ENCODE measurements at places on chromosomes 3 and 15. TPM values are rescaled to one million over a fixed set of nuclear protein-coding genes. Genes with fewer than 3 reads are reported as not detected.

KLHL40 gene
- not detected for total RNA-seq

CKMT1B gene
- not detected for total RNA-seq

C2CD4A gene
- not detected for total RNA-seq

ACVR2B gene
- 2.9 TPM for total RNA-seq

A4GNT gene
- total RNA-seq: not detected

ENTPD3 gene
- total RNA-seq: 0.12 TPM

ACTC1 gene
- 1.6 TPM for total RNA-seq

ADCY5 gene
- 1.3 TPM for total RNA-seq

LRRC58 gene
- 39.7 TPM for total RNA-seq

DLEC1 gene
- 0.16 TPM for total RNA-seq

SCG3 gene
- total RNA-seq: not detected

STARD9 gene
- total RNA-seq: 25.8 TPM

MRPL3 gene
- 87.7 TPM for total RNA-seq

FGF12 gene
- 2.3 TPM for total RNA-seq

CISH gene
- total RNA-seq: 2.3 TPM

CIDEC gene
- total RNA-seq: not detected

GNAT1 gene
- total RNA-seq: not detected

SLITRK3 gene
- total RNA-seq: not detected

ALPK3 gene
- 0.12 TPM for total RNA-seq

BCHE gene
- total RNA-seq: 2.2 TPM

ZNF860 gene
- 0.85 TPM for total RNA-seq

CCDC9B gene
- 35.0 TPM for total RNA-seq

CPNE9 gene
- not detected for total RNA-seq

CLASP2 gene
- total RNA-seq: 40.4 TPM

GPR87 gene
- total RNA-seq: 0.16 TPM

TRPM1 gene
- total RNA-seq: not detected

ROBO1 gene
- total RNA-seq: 99.3 TPM

POLQ gene
- 0.85 TPM for total RNA-seq

ITIH4 gene
- 2.2 TPM for total RNA-seq

PRTG gene
- total RNA-seq: 0.49 TPM

SLC24A5 gene
- 0.16 TPM for total RNA-seq

LRTM1 gene
- total RNA-seq: 0.49 TPM

NBEAL2 gene
- total RNA-seq: 7.8 TPM

KCNAB1 gene
- total RNA-seq: not detected

CATSPER2 gene
- 0.65 TPM for total RNA-seq

GPR160 gene
- 0.36 TPM for total RNA-seq

ANKUB1 gene
- total RNA-seq: 0.16 TPM

KNL1 gene
- total RNA-seq: 2.9 TPM

CACNA2D2 gene
- 0.12 TPM for total RNA-seq

DAZL gene
- total RNA-seq: under 0.01 TPM

ARL6IP5 gene
- 135 TPM for total RNA-seq

CCR1 gene
- total RNA-seq: 0.81 TPM

OR5H15 gene
- total RNA-seq: not detected

DNAJA4 gene
- total RNA-seq: 3.9 TPM

SNX22 gene
- total RNA-seq: 0.24 TPM

CLDN18 gene
- total RNA-seq: not detected

SPINK8 gene
- total RNA-seq: not detected

COL6A5 gene
- total RNA-seq: under 0.01 TPM

CHDH gene
- total RNA-seq: 1.6 TPM

TIGIT gene
- total RNA-seq: not detected

CSPG5 gene
- total RNA-seq: 0.24 TPM

CHCHD6 gene
- 11.2 TPM for total RNA-seq

GCNT3 gene
- not detected for total RNA-seq

STX19 gene
- total RNA-seq: 0.16 TPM

RBP2 gene
- total RNA-seq: not detected

NTRK3 gene
- total RNA-seq: 0.73 TPM

COLQ gene
- 0.61 TPM for total RNA-seq

SLC25A36 gene
- total RNA-seq: 82.2 TPM

MDFIC2 gene
- not detected for total RNA-seq

Measured in hair follicle dermal papilla cell (primary cell).